ENCODE measurements at places on chromosomes 16 and 17. TPM values are rescaled to one million over a fixed set of nuclear protein-coding genes. Genes with fewer than 3 reads are reported as not detected.

DNA sequence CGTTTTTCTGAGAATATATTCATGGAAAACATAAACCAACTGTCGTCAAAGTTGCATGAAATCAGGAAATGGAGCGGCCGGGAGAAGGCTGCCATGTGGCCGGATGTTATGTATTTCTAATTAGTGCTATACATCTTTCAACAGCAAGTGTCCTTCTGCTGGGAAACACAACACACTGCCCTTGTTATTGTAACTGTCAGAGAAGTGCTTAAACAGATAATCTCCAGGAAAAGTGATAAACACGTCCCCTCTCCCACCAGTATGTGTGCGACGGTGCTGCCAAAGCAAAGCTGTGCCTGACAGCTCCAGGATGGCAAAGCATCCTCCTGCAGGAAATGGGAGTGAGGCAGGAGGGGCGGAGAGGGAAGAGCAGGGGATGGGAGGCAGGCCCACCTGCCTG lies 111.8 kb downstream of the SMG6 start:
- peaks cover 45% of the 10 kb centered on the region for H3K36me3 ChIP-seq
- peaks cover 25% of the 10 kb centered on the region for H3K4me1 ChIP-seq
- H3K4me3 ChIP-seq: no peak overlapping the region
- DNase-seq: no peak
- H3K27ac ChIP-seq: no peak overlapping the region

GRCh38 chr17:75499313-75500022 lies 15.9 kb downstream of the CASKIN2 start:
- H3K4me3 ChIP-seq: no peak overlapping the region
- no peak overlapping the region for H3K27ac ChIP-seq

DNA sequence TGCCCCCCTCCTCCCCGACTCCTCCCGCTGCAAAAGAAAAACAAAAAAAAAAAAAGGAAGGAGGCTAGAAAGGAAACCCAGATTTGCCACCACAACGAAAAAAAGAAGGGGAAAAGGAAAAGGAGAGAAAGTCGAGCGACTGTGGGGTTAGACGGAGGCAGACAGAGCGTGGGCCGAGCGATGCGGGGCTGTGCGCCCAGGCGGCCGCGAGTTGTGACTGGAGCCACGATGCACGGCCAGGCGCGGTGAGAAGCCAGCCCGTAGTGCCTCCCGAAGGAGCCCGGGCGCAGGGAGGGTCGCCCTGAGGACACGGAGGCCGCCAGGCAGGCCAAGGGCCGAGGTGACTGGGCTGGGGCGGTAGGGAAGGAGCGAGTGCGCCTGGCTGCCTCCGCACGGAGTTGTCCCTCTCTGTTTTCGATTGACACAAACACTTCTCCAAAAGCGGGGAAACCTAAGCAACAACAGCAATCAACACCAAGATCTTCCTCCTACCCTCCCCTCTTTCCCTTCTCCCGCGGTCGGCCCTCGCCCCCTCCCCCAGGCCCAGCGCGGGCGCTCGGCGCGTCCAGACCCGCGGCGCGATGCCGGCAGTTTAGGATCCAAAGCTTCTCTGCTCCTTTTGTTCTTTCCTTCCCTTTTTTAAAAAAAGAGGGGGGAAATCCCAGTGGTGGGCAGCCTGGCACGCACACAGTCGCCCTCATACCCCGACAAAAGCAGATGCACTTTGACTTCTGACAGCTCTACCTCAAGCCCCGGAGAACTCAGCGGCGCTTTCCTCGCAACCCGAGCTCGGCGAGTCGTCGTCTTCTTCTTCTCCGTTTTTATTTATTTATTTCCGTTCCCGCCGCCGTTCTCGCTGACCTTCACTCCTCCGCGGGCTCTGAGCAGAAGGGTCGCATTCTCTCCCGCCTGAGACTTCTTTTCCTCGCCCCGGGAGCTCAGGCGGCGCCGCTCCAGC lies at the start of gene LHX1:
Gene LHX1, plus strand, starts transcription at position 475 of the 958 bp plus-strand sequence. CDS start 723 bp downstream, outside the sequence.
- DNase-seq: no peak
- H3K27me3 ChIP-seq: peaks cover 94% of the 10 kb centered on the region
- peak within 1 kb of the TSS; percentile 10 for H3K4me3 ChIP-seq
- H3K27ac ChIP-seq: no peak within 1 kb of the TSS
- H3K4me1 ChIP-seq: peaks cover 96% of the 10 kb centered on the region

DNA sequence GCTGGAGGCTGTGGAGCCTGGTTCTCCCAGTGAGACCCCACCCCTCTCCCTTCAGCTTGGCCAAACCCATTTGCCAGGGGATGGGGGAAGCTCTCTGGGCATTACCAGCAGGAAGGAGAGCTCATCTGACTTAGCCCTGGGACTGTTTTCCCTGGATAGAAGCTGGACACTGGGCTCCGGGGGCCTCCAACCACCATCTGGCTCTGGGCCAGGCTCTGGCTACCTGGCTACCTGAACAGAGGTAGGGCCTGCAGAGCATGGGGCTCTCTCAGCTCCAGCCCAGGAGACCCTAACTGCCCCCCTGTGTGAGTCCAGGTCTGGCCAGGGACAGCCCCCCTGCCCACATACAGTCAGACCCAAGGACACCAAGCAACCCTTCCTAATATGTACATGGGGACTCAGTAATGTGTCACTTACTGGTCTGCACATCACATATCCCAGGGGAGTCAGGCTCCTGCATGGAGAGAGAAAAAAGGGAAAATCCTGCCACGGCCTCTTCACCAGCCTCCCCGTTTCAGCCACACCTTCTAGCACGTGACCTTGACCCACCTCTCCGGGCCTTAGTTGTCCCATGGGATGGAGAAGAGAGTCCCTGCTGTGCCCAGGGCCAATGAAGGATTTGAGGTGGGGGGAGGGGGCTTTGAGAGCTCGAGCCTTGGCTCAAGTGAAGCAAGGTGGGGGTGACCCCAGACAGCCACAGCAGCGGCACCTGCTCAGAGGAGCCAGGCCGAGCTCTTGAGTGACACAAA lies 13.8 kb downstream of the CNGB1 start:
- no peak overlapping the region for H3K4me3 ChIP-seq
- no peaks in the 10 kb centered on the region for H3K36me3 ChIP-seq
- no peaks in the 10 kb centered on the region for H3K4me1 ChIP-seq
- DNase-seq: no peak
- H3K27ac ChIP-seq: no peak overlapping the region
- H3K27me3 ChIP-seq: no peaks in the 10 kb centered on the region

DNA sequence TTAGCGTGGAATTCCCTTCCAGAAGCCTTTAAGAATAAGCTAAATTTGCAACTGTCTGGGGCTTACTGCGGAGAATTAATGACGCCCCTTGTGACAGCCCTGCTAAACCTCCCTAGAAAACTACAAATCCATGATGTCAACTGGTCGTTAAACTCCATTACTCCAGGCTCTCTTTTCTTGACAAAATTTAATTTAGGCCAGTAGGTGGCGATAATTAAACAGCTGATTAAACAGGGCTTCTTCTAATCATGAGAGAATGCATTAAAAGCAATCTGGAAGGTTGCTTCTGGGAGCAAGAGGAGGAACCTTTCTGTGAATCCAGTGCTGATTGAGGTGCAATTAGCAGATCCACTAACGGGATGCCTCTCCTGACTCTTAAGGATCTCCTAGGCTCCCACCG lies 8.1 kb upstream of the NLRP1 start:
- no peak overlapping the region for H3K27ac ChIP-seq
- H3K4me1 ChIP-seq: peaks cover 1% of the 10 kb centered on the region
- peak; percentile 68 for DNase-seq
- H3K4me3 ChIP-seq: no peak overlapping the region
- H3K36me3 ChIP-seq: no peaks in the 10 kb centered on the region

GRCh38 chr17:62380253-62380652 lies at the start of gene EFCAB3:
TSS of gene EFCAB3 (plus strand) at chr17:62380553. CDS start at chr17:62382980, 2,427 bp downstream.
- peaks cover 8% of the 10 kb centered on the region for H3K27me3 ChIP-seq
- H3K4me1 ChIP-seq: no peaks in the 10 kb centered on the region
- DNase-seq: no peak
- H3K4me3 ChIP-seq: no peak within 1 kb of the TSS
- H3K27ac ChIP-seq: no peak within 1 kb of the TSS
- H3K36me3 ChIP-seq: no peaks in the 10 kb centered on the region

- H3K4me1 ChIP-seq: peaks cover 10% of the 10 kb centered on the region
- H3K27me3 ChIP-seq: no peaks in the 10 kb centered on the region
- H3K27ac ChIP-seq: no peak overlapping the region
- H3K4me3 ChIP-seq: no peak overlapping the region
These were observed 20.7 kb downstream of the SPHK1 start for GRCh38 chr17:76404976-76405563.

DNA sequence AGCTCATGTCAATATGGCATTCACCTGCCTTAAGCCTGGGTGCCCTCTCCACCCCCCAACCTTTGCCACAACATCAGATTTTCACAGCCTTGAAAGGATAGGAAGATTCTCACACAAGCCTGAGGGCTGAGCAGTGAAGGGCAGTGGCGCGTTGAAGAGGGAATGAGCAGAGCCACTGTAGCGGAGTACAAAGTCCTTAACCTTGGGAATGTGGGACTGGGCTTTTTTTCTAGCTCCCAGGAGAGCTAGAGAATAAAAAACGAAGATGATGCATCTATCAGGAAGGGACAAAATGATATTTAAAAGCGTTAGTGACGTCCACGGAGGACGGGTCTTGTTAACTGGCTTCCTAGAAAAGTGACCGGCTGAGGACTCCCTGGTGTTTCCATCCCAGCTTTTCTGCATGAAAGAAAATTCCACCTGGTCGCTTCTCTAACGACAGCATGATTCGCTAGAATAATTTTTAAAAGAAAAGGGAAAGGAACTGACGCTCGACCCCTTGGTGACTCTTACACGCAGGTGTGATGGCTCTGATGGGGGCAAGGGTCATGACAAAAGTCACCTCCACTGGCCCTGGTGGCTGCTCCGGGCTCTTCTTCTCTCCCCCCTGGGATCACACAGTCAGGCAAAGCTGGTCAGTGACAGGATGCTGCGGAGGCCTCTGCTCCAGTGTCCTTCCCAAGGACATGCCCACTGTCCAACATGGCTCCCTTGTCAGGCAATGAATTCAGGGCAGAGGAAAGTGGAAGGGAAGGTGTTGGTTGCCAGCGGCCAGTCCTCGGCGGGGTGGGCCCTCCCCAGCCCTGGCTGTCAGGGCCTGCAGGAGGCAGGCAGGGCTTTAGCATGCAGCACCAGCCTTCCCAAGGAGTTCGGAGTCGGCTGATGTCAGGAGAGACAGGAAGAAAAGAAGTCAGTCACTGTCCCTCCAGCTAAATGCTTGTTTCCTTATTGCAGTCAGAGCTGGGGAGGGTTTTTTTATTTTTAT lies 58.4 kb upstream of the IRX3 start:
- no peaks in the 10 kb centered on the region for H3K36me3 ChIP-seq
- no peak overlapping the region for H3K27ac ChIP-seq
- DNase-seq: no peak
- no peaks in the 10 kb centered on the region for H3K27me3 ChIP-seq

DNA sequence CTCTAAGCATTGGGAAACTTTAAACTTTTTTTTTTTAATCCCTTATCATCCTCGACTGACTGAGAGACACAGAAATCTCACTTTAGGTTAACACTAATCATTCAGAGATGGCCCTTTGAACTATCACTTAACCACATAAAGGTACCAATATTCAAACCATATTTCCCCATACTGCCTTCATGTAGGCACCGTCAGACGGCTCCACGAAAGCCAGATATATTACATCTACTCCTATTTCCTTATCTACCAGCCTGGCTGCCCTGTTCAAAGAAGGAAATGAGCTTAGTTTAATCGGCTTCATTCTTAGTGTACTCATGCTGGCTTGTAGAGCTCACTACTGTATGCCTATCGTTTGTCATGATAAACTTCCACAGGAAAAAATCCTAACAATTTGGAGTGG lies 270.9 kb downstream of the CEP112 start:
- DNase-seq: no peak
- no peaks in the 10 kb centered on the region for H3K36me3 ChIP-seq
- no peaks in the 10 kb centered on the region for H3K27me3 ChIP-seq
- H3K27ac ChIP-seq: no peak overlapping the region

DNA sequence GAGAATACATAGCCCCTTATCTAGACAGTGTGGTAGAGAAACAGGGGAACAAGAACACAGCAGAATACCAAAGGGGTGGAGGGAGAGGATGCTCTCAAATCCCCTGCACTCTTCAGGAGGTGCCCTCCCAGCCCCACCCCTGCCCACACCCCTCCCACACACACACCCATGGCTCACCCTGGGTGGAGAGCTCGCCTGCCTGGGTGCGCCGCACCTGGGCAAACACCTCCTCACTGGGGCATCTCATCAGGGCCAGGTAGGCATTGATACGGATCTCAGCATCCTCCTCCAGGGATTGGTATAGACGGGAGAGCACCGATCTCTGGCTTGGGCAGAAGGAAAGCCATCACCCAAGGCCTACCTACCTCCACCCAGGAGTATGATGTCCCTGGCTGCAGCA lies 95.2 kb downstream of the LITAF start:
- H3K36me3 ChIP-seq: no peaks in the 10 kb centered on the region
- H3K27ac ChIP-seq: no peak overlapping the region
- H3K4me1 ChIP-seq: peaks cover 4% of the 10 kb centered on the region

DNA sequence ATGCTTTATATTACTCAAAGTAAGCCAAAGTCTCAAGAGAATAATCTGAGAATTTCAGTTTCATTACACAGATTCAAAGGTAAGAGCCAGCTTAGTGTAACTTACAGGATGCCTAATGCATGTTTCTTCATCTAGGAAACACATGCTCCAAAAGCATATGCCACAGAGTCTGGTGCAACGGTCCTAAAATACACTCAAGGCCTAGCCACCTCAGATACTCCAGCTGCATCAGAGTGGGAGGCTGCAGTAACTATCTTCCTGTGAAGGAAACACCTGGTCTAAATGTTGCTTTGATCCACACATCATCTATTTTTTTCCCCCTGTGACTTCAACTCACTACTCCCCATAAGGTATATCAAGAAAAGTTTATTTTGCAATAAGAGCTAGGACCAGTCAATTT lies 51.6 kb upstream of the CORO6 start:
- no peak overlapping the region for H3K4me3 ChIP-seq
- H3K4me1 ChIP-seq: no peaks in the 10 kb centered on the region
- no peak overlapping the region for H3K27ac ChIP-seq
- H3K36me3 ChIP-seq: peaks cover 83% of the 10 kb centered on the region
- DNase-seq: no peak

DNA sequence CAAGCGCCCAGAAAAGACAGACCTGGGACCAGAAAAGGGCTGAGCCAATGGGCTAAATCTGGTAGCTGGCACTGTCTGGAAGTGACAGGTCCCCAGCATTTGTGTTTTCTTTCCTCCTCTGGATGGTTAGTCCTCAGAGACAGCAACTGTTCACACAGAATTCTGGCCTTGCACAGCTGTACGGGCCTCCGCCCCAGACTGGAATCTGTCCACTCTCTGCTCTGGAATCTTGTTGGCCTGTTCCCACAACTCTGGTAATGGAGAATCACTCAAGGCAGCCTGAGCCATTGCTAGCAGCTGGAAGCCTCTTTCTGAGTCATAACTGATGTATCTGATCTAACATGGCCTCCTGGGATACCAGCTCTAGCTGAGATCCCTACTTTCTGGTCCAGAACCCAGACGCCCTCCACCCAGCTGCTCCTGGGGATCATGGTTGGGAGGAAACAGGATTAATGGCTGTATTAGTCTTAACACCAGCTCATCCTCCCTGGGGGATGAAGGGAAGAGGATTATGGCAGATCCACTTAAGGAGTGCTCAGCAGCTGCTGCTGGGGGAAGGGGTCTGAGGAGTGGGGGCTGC lies 9.1 kb downstream of the ZNF668 start:
- no peak for DNase-seq
- no peaks in the 10 kb centered on the region for H3K27me3 ChIP-seq
- H3K4me1 ChIP-seq: peaks cover 53% of the 10 kb centered on the region
- peaks cover 17% of the 10 kb centered on the region for H3K36me3 ChIP-seq
- H3K4me3 ChIP-seq: no peak overlapping the region
- peak overlapping the region; percentile 2 for H3K27ac ChIP-seq

USP43 gene
- total RNA-seq: 0.08 TPM

SSTR5 gene
- not detected for total RNA-seq

NEUROD2 gene
- not detected for total RNA-seq

SMIM22 gene
- not detected for total RNA-seq

OSBPL7 gene
- 30.8 TPM for total RNA-seq

SCNN1B gene
- not detected for total RNA-seq

EVI2B gene
- 99.1 TPM for total RNA-seq

KRT10 gene
- 32.2 TPM for total RNA-seq

Measured in CD4-positive, alpha-beta T cell (primary cell).